CMK (cell line): ENCODE measurements at places on chromosomes 2 and 18.

DNA sequence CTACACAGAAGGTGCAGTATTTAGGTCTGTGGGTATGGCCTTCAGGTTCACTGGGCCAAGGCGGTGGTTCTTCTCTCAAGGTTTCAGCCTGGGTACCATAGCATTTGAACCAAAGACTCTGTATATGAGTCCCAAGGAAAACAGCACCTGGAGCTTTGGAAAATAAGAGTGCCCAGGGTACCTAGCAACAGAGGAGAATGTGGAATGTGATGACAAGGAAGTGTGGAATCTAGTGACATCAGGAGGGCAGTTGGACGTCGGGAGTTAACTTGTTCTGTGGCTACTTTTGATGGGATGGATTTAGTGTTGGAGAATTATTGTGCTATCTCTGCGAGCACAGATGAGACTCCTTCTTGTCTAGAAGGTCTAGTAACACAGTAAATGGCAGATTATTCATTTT, 201.2 kb downstream of the NOL4 start:
- no peak for DNase-seq

DNA sequence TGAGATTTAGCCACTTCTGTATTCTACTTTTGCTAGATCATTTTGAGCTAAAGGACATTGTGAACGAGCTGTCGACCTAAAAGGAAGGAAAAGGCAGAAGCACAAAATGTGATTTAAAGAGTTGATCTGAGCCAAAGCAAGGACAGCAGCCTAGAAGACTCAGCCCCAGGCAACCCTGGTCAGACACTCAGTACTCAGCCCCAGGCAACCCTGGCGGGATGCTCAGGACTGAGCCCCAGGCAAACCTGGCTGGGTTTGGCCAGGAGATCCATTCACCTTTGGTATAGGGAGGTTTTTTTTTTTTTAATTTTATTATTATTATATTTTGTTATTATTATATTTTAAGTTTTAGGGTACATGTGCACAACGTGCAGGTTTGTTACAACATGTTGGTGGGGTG, 34.3 kb upstream of the PXDN start:
- DNase-seq, result no peak

DNA sequence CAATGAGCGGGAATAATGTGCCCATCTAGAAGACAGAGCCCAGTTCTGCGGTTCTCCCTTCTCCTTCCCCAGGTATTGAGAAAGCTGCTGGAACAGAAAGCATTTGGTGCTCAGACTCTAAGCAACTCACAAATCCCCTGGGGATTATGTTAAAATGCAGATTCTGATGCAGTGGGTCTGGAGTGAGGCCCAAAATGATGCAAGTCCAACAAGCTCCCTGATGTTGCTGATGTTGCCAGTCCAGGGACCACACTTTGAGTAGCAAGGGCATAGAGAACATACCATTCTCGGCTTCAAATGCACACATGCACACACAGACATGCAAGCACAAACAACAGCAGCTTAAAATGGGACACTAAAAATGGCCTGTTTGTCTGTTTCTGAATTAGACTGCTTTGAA, 274.8 kb upstream of the NCKAP5 start:
- no peak for DNase-seq

DNA sequence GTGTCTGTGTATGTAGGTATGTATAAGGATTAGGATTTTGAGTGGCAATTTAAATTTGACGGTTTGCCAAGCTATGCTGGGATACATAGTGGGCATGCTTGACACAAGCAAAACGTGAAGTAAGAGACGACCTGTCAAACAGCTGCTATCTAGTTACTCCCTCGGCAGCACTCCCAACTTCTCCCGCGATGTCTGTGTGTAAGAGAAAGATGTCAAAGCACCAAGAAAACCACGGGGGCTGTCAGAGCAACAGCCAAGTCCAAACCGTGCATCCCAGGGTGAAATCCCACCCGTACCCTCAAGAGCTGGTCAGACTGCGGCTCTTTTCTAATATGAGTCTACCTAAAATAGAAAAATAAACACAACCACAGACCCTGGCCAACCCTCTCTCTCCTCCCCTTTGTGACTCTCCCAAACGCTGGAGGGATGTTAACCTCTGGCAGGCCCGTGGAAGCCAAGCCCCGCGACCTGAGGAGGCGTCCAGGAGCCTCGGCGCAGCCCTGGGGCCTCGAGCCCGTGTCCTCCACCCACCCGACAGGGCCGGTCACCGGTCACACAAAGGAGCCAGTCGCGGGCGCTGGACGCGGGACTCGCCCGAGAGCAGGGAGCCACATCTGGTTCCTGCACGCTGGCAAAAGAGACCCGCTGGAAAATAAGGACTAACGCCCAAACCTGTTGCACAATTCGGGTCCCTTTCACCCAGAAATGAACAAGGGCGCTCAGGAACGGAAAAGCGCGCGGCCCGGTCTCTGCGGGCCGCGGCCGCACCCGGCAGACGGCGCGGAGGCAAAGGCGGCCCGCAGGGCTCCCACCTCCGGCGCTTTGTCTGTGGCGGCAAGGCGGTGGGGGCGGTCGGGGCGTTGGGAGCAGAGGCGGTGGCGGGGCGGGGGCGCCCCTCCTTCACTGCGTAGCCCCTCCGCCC, 925 bp downstream of the SESTD1 start:
- DNase-seq, result no peak

- no peak for DNase-seq
These were observed 126.1 kb downstream of the GALNT1 start for GRCh38 chr18:35707674-35708073.

- no peak for DNase-seq
These were observed 30.7 kb upstream of the PIEZO2 start for GRCh38 chr18:11179959-11180519.

DNA sequence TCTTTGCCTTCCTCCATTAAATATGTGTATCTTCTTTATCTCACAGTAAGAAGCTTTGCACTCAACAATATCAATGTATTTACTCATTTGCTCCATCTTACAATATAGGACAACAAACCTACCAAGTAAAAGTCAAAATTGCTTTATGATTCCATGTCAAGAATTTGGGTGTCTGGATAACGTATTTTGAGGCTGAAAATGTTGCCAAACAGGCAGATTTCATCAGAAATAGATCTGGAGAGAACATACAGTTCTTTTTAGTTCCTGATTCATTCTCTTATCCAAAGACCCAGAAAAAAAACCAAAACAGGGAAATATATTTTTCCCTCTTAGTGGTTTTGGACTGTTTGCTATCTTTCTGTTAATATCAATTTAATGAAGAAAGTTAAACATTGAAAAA, 621.1 kb downstream of the STK39 start:
- DNase-seq, result no peak

GRCh38 chr2:235810846-235811245, 317.0 kb downstream of the AGAP1 start:
- no peak for DNase-seq

DNA sequence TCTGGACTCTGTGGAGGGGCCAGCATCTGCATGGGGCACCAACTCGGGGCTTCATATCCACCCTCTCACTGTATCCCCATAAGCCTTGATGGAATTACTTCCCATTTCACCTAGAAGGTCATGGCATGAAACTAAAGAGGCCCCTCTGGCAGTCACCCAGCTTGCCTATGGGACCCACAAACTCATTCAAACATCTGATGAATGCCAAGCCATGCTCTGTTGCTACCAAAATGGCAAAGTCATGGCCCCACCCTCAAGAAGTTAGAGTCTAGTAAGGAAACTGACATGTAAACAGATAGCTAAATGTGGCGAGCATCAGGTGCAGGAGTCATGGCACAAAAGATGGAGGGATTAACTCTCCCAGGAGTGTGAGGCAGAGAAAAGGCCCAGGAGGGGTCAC, 14.5 kb downstream of the CYB5A start:
- no peak for DNase-seq

DNA sequence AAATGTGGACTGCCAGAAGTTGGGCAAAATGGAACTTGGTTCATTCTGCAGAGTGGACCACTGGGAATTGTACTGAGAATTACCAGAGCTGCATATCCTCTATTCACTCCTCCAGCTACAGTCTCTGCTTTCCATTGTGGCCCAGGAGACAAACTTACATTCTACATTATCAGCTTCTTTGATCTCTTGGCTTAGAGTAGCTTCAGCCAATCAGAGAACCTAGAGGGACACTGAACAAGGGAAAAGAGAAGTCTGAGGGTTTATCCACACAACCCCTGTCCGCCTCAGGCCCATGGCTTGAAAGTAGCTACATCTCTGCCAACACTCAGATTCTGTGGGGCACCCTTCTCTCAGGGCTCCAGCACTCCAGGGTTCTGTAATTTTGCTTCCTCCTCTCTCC, 251.1 kb downstream of the TRIB2 start:
- no peak for DNase-seq
